ENCODE measurements at places on chromosomes 4 and X.

DNA sequence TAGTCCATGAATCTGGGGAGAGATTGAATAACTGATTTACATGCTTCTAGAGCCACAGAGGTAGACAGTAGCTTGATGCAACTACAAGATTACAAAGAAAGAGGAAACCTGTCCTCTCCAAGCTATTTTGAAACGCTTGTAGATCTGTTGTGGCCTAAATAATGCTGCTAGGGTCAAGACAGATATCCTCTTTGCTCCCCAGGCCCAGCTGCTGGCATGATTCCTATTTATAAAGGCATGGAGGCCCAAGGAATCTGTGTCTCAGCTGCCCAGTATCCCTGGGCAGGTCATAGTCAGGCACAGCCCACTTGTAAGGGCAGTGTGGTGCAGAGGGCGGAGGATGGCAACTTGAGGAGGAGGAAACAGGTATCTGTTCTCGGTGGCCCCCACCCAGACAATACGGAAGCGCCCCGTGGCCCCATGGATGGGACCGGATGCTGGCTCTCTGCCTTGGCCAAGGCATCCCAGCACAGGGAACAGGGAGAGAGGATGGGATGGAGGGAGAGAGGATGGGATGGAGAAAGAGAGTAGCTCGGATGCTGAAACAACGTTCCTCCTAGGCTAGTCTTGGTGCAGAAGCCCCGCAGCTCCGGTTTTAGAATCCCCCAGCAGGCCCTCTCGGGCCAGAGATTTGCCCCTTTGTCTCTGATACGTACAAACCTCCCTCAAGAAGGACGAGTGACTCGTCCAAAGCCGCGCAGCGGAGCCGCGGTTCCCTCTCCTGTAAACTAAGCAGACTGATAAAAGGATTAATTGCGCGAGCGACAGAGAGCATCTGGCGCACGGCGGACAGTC, 767 bp upstream of the SMIM20 start:
- DNase-seq: no peak

- no peak for DNase-seq
These were observed 1.9 kb upstream of the STOX2 start for GRCh38 chr4:183903021-183903760.

DNA sequence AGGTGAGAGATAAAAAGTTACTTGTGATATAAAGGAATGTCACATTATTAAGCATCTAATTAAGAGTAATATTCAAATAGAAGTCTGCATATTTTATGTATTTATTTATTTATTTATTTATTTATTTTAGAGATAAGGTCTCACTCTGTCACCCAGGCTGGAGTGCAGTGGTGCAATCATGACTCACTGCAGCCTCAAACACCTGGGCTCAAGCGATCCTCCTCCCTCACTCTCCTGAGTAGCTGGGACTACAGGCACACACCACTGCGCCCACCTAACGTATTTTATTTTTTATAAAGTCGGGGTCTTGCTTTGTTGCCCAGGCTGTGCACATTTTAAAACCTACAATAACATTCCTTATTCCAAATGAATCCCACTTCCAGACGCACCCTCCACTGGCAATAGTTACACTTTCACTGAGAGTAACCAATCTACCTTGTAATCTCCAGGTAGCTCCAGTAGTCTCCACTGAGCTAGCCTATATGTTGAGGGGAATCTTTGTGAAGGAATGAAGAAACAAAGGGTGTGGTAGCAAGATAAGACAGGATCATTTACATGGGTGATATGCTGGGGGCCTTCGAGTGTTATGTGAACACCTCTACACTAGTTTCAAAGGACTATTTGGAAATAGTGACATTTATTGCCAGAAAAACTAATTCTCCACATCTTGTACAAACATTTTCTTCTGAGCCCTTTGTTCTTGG, 11.9 kb downstream of the SH3D19 start:
- no peak for DNase-seq

DNA sequence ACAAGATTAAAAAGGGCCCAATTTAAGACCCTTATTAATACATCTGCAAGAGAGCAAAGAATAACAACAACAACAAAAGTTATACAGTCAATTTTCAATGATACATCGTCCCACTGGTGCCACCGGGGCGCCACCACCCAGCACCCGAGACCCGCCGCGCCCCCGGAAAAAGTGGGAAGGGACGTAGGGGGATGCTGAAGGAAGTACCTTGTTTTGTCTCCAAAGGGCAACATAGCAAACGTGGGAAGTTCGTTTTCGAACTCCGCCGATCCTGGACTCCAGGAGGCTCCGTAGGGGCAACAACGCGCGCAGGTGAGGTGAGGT, 1.7 kb downstream of the PDE5A start:
- no peak for DNase-seq

- no peak for DNase-seq
These were observed 88.3 kb downstream of the ZAR1 start for GRCh38 chr4:48578132-48578968.

GRCh38 chr4:6472387-6473263, at the start of gene PPP2R2C:
Gene PPP2R2C (minus strand): TSS chr4:6472614. CDS start chr4:6472229, 385 bp downstream.
- DNase-seq: no peak

- DNase-seq: no peak
These were observed 107.8 kb downstream of the SLC4A4 start for GRCh38 chr4:71446479-71447081.

DNA sequence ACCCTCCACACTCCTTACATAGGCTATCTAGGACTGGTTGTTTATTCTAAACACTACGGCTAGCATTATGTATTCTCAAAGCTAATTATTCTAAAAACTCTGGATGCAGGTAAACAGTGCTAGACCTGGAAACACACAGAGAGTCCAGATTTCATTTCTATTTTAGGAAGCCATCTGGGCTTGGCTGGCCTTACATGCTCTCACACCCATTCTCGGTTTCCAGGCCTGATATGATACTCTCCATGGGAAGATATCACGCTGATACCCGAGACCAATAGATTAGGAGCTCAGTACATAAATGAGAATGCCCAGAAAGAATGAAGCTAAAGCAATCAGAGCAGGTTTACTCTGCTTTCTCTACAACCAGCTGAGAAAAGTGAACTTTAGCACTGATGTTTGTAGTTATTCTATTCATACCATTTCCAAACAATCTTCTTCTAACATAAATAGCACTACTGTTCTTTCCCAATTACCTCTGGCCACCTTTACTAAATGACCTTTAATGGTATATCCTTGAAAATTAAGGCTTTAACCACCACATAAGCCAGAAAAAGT, 973.3 kb downstream of the PCDH18 start:
- no peak for DNase-seq

DNA sequence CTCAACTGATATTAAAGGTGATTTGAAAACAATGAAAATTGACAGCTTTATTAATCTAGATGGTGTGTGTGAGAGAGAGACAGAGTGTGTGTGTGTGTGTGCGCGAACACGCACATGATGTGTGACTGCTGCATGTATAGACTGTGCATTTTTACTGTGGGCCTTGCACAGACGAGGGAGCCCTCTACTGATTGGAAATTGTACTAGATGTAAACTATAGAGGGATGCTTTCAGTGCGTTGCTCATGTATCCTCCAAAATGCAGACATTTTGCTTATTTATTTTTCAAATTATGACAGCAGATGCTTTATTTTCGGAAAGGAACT, 168.4 kb upstream of the GK2 start:
- no peak for DNase-seq

DNA sequence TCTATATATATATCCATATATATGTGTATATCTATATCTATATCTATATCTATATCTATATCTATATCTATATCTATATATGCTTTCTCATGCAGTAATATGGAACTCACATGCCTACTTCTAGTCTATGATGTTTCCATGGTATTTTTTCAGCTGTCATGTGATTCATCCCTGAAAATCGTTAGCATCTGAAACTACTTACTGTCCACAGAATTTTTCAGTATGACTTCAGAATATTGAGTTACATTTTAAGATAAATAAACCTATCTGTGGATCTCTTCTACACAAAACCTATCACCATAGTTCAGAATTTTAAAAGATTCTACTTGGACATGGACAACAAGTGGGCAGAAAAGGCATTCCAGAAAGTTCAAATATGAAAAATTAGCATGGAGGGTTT, 855.1 kb upstream of the INTU start:
- no peak for DNase-seq

DNA sequence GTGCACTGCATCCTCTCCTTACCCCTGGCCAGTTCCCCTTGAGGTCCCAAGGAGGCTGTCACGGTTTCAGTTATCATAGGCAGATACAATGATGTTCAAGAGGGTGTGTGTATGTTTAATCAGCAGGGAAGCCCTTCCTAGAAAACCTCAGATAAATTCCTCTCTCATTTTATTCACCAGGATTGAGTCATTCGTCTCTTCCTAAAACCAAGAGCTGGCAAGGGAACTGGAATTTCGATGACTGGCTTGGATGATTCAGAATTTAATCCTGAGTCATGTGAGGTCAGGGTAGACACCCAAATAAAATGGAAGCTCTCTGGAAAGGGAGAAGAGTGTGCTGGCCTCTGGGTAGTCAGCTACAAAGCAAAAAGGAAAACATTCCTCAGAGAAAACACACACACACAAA, 106.2 kb upstream of the RAPGEF2 start:
- no peak for DNase-seq

DNA sequence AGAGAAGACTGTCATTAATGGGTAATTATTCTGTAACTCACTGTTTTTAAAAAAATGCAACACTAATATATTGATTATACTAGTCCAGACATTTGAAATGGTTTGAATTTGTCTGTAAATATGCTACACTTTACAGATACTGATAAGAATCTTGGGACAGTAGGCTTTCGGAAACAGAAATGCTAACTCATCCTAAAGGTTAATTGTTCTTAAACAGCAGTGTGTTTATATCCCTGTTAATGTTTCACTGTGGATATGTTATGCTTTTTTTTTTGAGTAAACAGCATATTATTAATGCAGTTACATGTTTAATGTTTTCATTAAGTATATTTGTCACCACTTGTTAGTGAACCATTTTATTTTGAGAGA, 31.4 kb downstream of the EXOC1 start:
- DNase-seq: no peak

- no peak for DNase-seq
These were observed 593 bp downstream of the SH3RF1 start for GRCh38 chr4:169269916-169270809.

DNA sequence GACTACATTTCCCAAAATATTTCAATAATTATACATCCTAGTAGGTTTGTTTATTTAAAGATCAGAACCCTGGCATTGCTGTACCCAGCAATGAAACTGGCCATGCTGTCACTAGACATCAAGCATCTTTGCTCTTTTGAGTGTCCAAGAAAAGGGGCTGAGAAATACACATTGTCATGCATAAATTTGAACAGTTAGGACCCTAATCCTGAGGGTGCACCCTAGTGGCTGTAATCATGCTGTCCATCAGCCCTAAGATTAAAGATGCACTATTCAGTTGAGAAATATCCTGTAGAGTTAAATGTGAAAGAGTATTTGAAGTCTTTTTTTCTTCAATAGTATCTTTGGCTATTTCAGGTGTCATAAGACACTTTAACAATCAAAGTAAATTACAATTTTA, 108.8 kb downstream of the NFKB1 start:
- DNase-seq: no peak

GRCh38 chr4:111228396-111228795, 605.5 kb upstream of the PITX2 start:
- no peak for DNase-seq

GRCh38 chr4:155590796-155591585, 75.7 kb upstream of the GUCY1A1 start:
- DNase-seq: no peak

DNA sequence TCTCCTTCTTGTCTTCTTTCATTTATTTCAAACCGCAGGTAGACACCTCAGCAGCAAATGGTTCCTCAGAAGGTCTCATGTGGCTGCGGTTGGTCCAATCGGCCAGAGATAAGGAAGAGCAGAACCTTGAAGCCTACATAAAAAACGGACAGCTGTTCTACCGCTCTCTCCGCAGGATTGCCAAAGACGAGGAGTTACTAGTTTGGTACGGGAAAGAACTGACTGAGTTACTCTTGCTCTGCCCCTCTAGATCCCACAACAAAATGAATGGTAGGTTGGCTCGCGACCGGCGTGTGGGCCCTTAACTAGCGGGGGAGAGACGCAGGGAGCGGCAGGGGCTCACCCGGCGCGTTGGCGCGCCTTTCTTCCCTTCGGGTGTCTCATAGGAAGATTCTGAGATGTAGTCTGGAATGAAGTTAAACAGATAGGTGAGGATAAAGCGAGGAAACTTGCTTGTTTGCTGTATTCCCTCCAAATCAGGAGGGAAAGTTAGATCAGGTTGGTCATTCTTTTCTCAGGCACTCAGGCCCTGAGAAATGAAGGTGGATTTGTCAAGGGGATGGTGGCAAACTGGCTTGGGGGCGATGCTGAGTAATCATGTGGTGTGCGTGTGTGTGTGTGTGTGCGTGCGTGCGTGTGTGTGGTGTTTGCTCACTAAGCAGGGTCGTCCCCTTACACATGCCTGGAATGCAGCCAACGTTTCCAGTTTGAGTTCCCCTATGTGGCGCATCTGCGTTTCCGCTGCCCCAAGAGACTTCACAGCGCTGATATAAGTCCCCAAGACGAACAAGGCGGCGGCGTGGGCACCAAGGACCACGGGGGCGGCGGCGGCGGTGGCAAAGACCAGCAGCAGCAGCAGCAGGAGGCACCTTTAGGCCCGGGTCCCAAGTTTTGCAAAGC, 4.2 kb downstream of the PRDM8 start:
- DNase-seq: peak; percentile 54

GRCh38 chr4:162661913-162662312, 498.1 kb upstream of the FSTL5 start:
- no peak for DNase-seq

- peak; percentile 95 for DNase-seq
These were observed 114.5 kb downstream of the ADRA2C start for GRCh38 chr4:3880615-3881120.

GRCh38 chr4:77100234-77100633, 24.4 kb upstream of the CCNI start:
- no peak for DNase-seq

GRCh38 chr4:77193511-77194102, 36.6 kb downstream of the CCNG2 start:
- no peak for DNase-seq

GRCh38 chrX:27751976-27752375, 55.8 kb upstream of the MAGEB10 start:
- no peak for DNase-seq

DNA sequence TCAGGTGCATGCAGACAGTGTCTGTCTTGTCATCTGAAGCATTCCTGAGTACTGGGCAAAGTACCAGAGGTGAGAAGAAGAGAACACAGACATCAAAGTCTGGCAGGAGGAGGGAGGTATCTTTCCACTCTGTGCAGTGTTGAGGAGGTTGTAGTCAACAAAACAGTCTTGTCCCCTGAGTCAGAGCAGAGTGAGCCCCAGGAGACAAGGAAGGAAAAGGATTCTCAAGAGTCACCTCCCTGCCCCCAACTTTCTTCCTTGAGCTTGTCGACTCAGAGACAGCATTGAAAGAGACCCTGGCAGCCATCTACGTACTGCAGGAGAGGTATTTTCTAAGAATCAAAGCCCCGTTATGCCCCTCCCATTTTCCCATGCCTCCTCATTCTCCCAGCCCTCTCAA, 4.4 kb upstream of the SRPX start:
- DNase-seq: no peak

Measured in H1 (cell line).